ENCODE measurements at places on chromosomes 3 and 15.

GRCh38 chr15:99106417-99107220 is 1.7 kb downstream of the SYNM start:
- no peak for DNase-seq

DNA sequence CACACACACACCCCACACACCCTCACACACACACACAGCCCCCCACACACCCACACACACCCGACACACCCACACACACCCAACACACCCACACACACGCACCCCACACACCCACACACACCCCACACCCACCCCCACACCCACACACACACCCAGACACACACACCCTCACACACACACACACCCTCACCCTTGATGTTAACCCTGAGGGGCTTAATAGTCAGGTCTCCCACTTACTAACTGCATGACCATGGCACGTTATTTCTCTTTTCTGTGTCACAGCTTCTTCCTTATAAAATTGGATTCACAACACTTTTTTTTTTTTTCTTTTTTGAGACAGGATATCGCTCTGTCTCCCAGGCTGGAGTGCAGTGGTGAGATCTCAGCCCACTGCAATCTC is 2.8 kb downstream of the GRM2 start:
- DNase-seq: no peak

DNA sequence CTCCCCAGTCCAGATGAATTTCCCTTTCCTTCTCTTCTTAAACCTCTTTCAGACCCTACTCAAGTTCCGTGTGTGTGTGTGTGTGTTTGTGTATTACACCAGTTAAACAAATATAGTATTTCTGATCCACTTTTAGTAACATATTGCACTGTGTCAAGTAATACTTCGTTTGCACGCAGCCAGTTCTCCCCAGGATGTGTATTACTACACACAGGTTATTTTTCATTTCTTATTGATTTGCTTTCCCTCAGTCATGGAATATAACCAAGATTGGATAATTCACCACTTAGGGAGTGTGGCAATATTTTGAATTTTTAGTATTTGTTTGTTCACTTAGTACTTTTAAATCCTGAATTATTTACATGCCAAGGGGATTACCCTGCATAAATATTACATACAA is 667.0 kb downstream of the NR2F2 start:
- DNase-seq: no peak

GRCh38 chr3:46887980-46888494 is 10.5 kb downstream of the PTH1R start:
- DNase-seq: no peak
